Activated T-helper 1 cell treated with anti-CD3 and anti-CD28 coated beads, Interleukin-2, amount 50 U/mL, for 16 hours (primary cell): ENCODE measurements at places on chromosomes 5 and 9.

DNA sequence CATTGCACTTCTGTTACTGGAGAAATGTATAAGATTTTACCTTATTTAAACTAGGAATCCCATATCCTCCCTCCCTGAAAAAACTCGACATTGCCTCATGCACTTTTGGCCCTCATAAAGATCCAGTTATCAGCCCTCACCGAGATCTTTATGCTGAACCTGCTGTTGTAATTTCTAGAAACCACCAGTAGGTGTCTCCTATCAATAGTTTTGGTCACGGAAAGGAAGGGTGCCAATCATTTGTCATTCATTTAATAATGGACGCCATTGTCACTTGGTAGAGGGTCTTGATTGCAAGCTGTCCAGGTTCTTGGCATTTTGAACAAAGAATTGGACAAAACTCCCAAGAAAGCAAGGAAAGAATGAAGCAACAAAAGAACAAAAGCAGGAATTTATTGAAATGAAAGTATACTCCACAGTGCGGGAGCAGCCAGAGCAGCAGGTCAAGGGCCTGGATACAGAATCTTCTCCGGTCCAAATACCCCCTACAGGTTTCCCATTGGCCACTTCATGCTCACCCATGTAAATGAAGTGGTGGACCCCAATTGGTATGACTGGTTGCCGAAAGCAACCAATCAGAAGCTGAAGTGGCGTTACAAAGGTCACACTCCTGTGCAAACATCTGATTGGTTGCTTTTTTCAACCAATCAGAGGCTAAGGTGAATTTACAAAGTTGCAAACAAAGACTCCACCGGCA is 524.3 kb downstream of the PSAT1 start:
- DNase-seq = no peak

DNA sequence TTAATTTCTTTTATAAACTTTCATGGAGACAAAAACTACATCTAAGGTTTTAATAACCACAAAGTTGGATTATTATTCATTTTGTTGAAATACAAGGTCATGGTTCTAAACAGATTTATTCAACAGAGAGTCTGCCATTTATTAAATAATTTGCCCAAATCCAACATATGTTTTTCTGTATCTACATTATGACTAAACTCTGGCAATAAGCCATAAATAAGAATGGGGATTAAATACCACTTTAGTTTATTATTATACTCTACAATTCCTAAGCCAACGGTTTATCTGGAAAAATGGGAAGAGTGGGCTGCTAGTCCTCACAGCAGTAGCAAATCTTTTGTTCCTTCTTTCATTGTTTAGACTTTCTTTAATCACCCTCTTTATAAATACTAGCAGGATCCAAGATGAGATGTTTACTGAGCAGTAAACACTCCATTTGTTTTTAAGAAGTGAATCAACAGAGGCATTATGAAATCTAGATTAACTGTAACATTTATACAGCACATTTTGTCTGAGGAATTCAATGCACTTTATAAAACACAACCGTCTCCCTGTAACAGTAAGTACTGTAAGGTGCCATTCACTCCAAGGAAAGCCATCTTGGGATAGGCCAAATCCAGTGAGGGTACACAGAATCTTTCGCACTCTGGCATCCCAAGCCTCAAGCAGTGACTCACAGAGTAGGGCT is 89.7 kb downstream of the DROSHA start:
- DNase-seq = no peak

GRCh38 chr9:37371565-37372464 is 50.7 kb upstream of the GRHPR start:
- no peak for DNase-seq

DNA sequence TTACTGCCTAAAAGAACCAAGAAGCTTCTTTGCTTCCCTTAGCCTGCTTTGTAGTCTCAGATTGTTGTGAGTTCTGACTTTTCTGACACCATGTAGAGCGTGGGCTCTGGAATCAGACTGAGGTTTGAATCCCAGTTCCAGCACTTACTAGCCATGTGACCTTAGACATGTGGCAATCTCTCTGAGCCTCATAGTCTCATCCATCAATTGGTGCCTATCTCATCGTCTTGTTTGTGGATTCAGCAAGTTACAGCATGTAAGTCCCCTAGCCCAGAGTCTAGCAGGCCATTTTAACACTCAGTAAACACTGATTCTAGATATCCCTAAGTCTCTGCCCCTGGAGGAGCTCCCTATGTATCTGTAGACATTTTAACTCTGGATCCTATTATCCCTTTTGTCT is 94.7 kb downstream of the ANGPTL2 start:
- DNase-seq = no peak
